Stimulated activated CD4-positive, alpha-beta T cell treated with anti-CD3 and anti-CD28 coated beads, Interleukin-1b, Interleukin-23, amount 100 ng/mL, for 4 hours (primary cell): ENCODE measurements at places on chromosomes 7 and 10.

DNA sequence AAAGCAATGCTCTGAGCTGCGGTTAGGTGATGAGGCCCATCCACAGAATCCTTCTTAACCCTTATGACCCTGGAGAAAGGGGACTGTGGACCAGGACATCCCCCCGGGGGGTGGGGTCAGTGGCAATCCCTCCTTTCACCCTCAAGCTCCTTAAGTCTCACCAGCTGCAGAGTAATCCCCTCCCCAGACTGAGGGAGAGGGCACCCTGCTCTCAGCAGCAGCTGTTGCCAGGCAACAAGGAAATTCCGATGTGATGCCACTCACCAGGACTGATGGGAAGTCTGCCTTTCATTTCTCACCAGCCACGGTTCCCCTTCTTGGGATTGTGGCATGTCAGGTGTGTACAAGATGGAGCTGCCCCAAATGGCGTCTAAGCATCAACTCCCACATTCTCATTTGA is 129.6 kb downstream of the DOCK1 start:
- no peak for DNase-seq

- DNase-seq, result no peak
Observed at GRCh38 chr7:110407242-110407641, 683.7 kb upstream of the LRRN3 start.

DNA sequence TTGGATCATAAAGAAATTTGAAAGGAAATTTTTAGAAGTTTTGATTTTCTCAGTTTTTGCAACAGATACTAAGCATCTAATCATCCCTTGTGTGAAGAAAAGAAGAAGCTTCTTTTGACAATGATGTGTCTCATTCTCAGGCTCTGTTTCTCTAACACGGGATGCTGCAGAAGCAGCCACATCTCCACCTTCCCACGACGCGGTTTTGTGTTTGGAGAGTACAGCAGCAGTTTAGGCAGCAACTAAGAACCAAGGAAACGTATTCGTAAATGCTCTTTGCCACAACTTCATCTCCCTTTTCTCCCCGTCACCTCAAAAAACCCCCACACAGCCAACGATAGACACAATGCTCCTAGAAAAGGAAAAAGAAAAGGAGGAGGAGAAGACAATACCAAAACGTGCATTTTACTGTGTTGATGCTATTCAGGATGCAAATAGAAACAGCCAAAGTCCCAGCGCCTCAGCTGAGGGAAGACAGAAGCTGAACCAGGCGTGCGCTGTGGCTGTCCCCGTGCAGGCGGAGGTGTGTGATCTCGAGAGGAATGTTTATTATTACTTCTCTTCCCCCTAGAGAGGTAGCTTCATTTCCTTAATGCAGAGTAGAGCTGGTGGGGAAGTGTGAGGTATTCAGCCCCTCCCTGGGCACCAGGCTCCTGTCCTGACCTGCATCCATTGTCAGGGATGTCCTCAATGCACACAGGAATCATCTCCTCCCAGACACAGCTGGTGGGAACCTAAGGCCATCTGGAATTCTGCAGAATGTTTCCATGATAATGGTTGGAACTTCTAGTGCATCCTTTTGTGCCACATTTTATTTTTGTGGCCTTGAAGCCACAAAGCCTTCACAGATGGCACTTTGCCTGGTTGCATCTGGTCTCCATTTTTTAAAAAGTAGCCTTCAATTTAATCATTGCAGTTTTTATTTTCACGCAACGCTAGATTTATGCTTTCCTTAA is 174.6 kb upstream of the KLF6 start:
- no peak for DNase-seq

- DNase-seq, result no peak
Observed at GRCh38 chr10:71293446-71294084, 25.5 kb upstream of the SLC29A3 start.

- DNase-seq, result no peak
Observed at GRCh38 chr7:148727501-148728278, 29.0 kb downstream of the CUL1 start.

DNA sequence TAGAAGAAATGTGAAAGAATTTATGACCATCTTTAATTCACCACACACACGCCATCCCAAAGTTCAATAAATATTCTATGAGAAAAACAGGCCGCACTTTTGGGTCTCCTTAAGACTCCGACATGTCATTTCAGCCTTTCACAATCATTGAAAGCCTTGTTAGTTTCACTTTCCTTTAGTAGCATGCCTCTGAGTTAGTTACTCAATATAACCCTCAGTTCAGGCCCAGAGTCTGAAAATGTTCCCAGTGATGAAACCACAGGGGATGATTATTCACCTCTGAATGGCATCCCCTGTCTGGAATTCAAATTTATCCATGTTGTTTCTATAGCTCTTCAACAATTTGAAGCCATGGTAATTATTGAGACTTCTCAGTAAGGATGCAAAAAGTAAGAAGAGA is 278.1 kb upstream of the NRP1 start:
- no peak for DNase-seq

DNA sequence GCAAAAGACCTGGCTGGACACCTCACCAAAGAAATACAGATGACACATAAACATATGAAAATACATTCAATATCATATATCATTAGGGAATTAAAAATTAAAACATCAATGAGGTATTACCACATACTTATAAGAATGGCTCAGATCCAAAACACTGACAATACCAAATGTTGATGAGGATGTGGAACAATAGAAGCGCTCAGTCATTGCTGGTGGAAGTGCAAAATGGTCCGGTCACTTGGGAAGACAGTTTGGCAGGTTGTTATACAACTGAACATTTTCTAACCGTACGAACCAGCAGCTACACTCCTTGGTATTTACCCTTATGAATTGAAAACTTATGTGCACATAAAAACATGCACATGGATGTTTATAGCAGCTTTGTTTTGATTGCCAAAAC is 38.5 kb downstream of the ZMYND11 start:
- no peak for DNase-seq

DNA sequence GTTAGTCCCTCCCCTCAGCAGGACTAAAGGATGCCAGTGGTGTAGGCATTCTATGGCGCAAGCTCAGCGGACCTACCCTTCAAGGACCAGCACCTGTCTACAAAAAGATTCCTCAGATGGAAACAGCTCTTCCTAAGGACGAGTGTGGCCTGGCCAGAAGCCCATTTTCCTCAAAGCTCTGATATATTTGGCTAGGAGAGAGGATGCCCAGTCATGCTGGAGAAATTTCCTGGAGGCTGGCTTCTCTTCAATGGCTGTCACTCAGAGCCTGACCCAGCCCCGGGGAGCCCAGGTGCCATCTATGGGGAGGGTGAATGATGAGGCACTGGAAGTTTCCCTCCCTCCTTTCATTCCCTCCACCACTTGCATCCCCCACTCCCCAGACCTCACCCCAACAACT is 111.5 kb downstream of the PLXNA4 start:
- no peak for DNase-seq

- DNase-seq, result no peak
Observed at GRCh38 chr10:4450981-4451908, 374.8 kb upstream of the AKR1E2 start.

DNA sequence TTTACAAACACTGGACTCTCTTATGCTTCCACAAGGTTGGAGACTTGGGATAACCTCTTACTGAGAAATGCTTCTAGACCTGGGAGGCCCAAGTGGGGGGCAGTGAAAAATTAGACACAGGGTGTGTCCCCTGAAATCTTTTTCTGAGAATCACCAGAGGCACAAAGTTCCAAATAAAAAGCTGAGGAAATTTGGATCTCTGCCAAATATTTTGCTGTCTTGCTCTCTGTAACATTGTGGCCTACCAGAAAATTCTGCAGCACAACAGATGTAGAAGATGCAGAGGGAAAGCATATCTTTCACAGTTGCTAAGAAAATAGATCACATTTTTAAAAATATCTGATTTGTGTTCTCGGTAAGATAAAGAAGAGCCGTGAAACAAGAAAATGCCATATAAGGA is 849.4 kb downstream of the CCSER2 start:
- DNase-seq, result no peak

- no peak for DNase-seq
Observed at GRCh38 chr10:326350-326749, 191.1 kb downstream of the ZMYND11 start.

DNA sequence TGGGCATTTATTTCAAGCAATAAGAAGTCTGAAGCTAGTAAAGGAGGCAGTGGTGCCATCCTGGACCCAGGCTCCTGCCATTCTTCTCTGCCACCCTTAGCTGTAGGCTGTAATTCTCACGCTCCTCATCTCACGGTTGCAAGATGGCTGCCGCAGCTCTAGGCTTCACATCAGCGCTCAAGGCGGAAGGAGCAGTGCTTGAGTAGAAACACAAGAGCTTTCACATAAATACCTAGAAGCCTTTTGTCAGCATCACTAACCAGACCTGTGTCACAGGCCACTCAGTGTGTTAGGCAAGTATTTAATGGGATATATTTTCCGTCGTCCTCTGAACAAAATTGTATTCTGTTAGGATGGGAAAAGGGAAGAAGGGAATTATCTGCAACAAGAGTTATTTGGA is 118.9 kb upstream of the KLF14 start:
- no peak for DNase-seq

DNA sequence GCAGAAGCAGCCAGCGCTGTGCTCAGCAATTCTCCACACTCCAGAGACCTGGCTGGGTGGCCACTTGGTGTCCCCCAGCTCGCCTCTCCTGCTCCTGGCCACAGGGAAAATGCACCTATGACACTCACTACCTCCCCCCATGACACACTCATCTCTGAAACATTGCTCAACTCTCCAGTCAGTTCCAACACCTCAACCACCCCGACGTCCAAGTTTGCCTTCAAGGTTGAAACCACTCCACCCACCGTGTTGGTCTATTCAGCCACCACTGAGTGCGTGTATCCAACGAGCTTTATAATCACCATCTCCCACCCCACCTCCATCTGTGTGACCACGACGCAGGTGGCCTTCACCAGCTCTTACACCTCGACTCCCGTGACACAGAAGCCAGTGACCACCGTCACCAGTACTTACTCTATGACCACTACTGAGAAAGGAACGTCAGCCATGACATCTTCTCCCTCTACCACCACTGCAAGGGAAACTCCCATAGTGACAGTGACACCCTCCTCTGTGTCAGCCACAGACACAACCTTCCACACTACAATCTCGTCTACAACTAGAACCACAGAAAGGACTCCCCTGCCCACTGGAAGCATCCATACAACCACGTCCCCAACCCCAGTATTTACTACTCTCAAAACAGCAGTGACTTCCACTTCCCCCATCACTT is 2.7 kb downstream of the MUC3A start:
- DNase-seq, result no peak

- DNase-seq, result no peak
Observed at GRCh38 chr7:24701261-24702235, 55.7 kb downstream of the GSDME start.

DNA sequence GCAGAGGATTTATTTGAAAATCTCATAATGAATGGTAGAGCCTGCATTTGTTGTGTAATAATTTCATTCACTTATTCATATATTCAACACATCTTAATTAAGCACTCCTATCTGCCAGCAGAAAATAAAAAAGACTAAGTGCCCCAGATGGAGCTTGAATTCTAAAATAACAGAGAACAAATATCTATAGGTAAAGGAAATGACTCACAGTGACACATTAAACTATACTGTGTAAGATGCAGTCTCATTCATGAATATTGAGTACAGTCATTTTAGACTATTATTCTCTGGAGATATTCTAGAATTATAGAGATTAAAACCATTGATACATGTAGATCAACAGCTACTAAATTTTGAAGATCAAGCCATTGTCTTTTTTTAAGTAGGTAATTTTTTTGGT is 72.1 kb downstream of the PTPRZ1 start:
- DNase-seq, result no peak

GRCh38 chr7:26340476-26341018 is 48.9 kb downstream of the SNX10 start:
- DNase-seq, result no peak

- DNase-seq, result no peak
Observed at GRCh38 chr7:97128736-97129135, 11.2 kb downstream of the SDHAF3 start.

GRCh38 chr7:25725451-25725850 is 426.5 kb upstream of the NFE2L3 start:
- DNase-seq, result no peak

DNA sequence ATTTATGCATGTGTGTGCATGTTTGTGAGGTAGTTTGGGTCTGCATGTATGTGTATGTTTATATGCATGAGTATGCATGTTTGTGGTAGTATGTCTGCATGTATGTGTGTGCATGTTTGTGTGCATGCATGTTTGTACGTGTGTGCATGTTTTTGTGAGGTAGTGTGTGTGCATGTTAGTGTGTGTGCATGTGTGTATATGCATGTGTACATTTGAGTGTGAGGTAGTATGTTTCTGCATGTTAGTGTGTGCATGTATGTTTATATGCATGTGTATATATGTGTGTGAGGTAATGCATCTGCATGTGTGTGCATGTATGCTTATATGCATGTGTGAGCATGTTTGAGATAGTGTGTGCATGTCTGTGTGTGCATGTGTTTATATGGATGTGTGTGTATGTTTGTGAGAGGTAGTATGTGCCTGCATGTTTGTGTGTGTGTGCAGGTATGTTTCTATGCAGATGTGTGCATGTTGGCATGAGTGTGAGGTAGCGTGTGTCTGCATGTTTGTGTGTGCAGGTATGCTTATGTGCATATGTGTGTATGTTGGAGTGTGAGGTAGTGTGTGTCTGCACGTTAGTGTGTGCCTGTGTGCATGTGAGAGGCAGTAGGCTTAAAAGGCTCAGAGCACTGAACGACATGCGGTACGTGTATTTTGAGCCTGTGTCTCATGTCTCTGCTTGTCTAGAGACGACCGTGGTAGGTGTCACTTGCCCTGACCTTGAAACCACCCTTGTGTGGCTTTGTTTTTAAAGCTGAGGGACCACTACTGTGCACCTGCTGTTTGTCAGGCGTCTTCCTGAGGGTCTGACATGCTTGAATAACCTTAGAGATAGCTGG is 43.7 kb downstream of the PFKP start:
- DNase-seq, result no peak

GRCh38 chr7:107165341-107165740 is 3.5 kb upstream of the HBP1 start:
- DNase-seq, result no peak

DNA sequence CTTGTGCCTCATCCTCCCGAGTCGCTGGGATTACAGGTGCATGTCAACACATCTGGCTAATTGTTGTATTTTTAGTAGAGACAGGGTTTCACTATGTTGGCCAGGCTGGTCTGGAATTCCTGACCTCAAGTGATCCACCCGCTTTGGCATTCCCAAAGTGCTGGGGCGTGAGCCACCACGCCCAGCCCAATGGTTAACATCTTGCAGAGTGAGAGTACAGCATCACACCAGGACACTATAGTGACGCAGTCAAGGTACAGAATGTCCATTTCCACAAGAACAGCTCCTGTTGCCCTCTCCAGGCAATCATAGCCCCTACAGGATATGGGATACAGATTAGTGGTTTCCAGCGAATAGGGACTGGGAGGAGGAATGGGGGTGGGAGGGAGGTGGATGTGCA is 34.0 kb downstream of the MYO1G start:
- DNase-seq, result no peak

- no peak for DNase-seq
Observed at GRCh38 chr7:16693601-16694318, 47.8 kb downstream of the BZW2 start.
